Fibroblast of skin of abdomen (primary cell): ENCODE measurements at places on chromosomes 11 and 22.

GRCh38 chr22:48907591-48907990 lies 920.1 kb downstream of the BRD1 start:
- DNase-seq: no peak

DNA sequence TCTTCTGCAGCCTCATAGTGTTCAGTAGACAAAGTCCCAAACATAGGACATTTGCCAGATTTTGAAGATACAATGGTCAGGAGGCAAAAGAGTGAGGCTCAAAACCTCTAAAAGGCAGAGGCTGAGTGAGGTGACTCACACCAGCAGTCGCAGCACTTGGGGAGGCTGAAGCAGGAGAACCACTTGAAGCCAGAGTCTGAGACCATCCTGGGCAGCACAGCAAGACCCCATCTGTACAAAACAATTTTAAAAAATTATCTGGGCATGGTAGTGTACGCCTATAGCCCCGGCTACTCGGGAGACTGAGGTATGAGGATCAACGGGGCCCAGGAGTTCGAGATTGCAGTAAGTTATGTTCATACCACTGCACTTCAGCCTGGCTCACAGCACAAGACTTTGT lies 14.2 kb upstream of the ZFTA start:
- no peak for DNase-seq

DNA sequence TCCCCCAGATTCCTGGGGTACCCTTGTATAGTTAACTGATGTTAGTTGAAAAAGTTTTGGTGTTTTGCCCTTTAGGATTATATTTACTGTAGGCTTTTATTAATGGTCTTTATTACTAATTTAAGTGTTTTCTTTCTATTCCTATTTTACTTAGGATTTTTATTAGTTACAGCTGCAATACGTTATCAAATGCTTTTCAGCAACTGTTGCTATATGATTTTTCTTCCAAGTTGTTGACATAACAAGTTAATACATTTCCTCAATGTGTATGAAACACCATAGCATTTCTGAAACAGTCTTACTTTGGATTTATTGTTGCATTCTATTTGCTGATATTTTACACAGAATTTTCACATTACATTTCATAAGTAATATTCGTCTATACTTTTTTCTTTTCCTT lies 81.2 kb upstream of the RASSF10 start:
- no peak for DNase-seq

DNA sequence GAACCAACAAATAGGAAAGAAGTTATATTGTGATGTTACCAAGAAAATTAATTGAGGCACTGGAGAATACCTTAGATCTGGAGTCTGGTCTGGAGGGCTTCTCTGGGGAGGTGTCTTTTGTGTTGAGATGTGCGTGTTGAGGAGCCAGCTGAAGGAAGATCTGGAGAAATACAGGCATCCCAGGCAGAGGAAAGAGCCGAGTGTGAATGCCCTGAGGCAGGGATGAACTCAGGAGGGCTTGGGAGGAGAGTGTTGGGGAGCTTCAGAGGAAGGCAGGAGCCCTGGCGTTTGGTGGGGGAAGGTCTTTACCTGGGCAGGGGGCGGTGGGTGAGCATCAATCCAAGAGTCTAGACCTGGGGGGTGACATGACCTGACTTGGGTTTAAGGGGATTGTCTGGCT lies 13.1 kb downstream of the SYNGR1 start:
- no peak for DNase-seq

DNA sequence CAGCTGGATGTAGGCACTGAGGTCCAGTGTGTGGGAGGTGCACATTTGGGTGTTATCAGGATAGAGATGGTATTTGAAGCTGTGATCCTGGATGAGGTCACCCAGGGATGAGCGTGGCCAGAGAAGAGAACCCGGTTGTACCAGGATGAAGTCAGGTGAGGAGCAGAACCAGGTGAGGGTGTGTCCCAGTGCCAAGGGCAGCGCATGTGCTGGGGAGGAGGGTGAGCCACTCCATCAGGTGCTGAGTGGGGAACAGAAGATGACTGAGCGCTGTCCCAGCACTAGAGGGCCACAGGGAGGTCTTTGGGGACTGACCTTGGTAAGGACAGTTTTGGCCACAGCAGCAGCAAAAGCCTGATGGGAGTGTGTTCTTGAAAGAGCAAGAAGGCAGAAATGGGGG lies 2.7 kb downstream of the ARL2 start:
- no peak for DNase-seq

DNA sequence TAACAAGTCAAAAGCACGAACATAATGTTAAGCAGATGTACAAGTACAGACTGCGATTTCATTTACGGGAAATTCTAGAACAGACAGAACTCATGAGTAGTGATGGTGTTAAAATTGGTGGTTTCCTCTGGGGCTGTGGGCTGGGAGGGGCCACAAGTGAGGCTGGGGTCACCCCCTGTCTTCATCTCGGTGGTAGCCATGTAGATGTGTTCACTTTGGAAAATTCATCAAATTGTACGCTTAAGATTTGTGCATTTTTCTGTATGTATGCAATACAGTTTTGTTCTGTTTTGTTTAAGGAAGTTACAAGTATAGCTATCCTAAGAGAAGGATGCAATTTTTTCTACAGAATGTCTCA lies 504 bp upstream of the ASCC2 start:
- no peak for DNase-seq

DNA sequence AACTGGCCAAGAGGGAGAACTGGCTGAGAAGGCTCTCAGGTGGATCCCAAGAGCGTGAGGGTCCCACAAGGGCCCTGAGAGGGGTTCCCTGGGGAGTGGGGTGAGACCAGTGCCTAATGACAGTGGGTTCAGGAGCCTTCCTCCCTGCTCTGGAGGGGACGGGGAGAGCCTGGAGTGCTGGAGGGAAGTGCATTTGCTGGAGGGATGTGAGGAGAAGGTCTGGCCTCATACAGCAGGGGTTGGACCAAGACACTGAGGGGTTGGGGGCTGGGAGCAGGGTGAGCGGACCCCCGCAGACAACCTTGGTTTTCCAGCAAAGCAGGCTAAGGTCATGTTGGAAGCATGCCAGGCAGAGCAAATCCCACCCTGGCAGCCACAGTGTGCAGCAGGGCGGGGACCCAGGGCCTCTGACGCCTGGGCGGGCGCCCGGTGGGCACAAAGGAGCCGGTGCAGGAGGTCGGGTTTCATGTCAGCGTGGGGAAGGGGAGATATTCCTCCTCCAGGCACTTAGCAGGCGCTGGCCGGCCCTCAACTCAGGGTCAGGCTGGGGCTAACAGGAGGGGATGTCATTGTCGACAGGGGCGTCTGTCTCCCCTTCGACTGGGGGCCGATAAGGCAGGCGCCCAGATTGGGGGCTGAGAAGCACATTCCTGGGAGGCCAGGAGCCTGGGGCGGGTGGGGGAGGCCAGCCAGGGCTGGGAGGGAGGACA lies 3.1 kb upstream of the DERL3 start:
- no peak for DNase-seq
